ENCODE measurements at places on chromosomes 12 and 14.

DNA sequence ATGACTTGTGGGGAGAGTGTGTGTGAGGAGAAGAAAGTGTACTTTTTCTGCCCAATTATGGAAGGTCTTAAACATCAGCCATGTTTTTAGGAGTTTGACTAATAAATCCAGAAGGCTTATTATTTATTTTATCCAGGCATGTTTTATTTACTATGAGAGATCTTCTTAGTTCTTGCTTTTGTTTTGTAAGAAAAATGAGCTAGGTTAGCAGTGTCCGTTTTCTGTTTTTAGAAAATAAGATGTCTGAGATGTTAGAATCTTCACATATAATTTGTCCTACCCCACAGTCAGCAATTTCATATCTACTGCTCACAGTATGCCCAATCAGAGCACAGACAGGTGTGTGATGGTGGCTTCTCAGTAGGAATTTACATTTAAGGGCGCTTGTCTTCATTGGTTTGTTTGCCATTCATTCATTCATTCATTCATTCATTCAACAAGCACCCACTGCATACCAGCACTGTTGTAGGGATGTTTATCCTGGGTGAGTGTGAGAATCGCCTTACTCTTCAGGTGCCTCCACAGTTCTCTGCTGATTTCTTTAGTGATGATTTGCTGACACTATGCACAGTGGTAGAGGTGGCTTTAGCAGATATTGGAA, 83.2 kb downstream of the CRADD start:
- DNase-seq, result no peak

- DNase-seq, result no peak
These were observed 467.4 kb downstream of the TMEM121 start for GRCh38 chr14:105993814-105994213.

- DNase-seq, result no peak
These were observed 11.6 kb upstream of the ADCY6 start for GRCh38 chr12:48800457-48800856.

- DNase-seq, result no peak
These were observed 7.8 kb upstream of the CALM1 start for GRCh38 chr14:90388982-90389381.

DNA sequence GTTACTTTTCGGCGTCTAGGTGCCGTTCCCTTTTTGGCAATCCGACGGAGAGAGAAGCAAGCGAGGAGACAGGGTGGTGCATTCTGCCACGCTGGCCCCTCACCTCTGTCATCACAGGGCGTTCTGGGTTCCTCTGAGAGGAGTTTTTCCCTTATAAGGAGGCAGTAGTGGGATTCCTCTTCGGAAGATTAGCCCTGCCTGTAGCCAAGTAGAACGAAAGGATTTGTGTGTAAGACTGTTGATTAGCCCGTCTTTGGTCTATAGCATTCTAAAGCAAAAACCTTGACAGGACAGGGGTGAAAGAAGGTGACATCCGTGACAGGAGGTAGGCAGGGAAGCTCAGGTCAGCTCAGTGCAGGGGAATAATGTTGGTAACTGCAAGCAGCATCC, 9.1 kb upstream of the NEMF start:
- no peak for DNase-seq

- no peak for DNase-seq
These were observed 200.5 kb downstream of the NTF3 start for GRCh38 chr12:5632453-5632852.

- no peak for DNase-seq
These were observed 1.4 kb downstream of the NIN start for GRCh38 chr14:50829489-50830043.

GRCh38 chr12:128578045-128578444, 245.7 kb downstream of the SLC15A4 start:
- DNase-seq, result no peak

DNA sequence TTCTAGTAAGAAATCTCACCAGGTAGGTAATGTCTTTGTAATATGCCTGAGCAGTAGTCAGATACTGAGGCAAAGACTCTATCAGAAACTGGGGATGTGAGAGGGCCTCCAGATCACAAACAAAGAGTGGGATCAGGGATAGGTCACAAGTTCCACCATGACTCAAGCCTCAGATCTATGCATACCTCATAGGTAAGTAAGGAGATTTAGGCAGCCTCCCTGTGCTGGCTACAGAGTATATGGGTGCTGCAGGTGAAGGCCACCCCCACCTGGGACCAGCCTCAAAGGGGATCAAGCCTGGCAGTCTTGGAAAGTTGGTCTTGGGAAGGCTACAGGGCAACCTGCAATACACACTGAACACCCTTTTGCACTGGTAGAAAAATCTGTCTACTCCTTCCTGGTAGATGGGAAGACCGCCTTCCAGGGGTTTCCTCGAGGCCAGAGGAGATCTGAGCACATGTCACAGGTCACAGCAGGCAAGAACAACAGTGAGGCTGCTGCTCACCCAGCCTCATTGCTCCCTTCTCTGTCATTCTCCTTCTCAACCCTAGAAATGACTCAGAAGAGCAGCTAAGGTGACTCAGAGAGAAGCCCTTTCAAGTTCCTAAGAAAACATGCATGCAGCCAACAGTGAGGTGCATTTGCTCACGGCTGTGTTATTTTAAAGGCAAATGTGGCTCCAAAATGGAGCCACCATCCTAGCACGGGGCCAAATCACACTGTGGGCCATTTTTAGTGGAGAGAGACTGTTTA, 143.4 kb upstream of the CDKN3 start:
- DNase-seq, result no peak

DNA sequence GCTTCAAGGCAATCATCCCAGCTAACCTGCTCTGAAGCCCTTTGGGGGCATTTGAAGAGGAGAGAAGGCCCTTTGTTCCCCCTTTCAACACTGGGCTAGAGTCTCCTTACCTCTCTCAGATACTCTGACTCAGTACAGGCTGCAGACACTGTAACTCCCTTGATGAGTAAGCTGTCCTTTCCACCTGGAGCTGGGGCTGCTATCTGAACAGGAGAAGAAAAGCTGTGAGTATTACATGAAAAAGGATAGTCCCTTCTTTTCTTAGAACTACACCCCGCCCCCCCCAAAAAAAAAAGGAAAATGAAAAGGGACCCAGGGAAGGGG, 186.6 kb upstream of the PLEKHG7 start:
- DNase-seq, result no peak

DNA sequence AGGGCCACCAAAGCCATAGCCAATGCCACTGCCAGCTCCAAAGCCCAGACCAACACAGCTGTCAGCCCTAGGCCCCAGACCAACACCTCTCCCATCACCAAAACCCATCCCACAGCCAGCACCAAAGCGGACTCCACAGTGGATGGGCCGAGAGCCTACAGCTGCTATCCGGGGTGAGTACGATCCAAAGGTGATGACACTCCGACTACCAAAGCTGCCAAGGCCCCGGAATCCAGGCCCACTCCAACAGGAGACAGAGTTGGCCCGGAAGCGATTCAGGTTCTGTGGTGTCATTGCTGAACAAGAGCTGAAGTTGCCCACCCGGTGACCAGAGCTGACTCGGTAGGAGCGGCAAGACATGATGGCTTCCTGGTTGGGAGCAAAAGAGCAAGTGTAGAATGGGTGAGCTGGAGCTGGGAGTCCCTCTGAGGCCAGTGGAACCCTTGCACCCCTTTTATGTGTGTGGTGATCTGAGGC, at the start of gene KRT84:
Gene KRT84, minus strand, starts transcription at position 427 of the 477 bp plus-strand sequence. Its CDS starts 67 bp downstream, at position 360.
- no peak for DNase-seq

DNA sequence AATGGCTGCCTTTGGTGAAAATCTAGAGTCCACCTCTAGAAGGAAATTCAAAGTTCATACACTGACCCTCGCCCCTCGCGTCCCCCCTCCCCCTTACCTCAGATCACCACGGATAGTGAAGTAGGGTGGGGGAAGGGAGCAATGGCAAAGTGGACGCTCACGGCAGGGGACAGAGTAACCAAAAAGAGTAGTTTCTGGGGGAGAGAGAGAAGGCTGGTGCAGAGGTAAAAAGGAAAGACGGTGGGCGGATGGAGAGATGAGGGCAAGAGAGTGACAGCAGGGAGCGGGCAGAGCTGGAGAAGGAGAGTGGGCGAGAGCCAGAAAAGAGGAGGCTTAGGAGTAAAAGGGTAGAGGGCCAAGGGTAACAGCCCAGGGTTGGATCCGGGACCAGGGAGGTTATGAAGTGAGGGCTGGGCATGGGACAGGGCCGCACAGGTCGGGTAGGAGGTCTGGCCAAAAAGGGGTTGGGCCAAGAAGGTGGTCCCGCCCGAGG, 423 bp downstream of the ALDH6A1 start:
- DNase-seq, result no peak

Measured in NCI-H1930 (cell line).